NCI-H1694 treated with DMSO at 0.1 percent for 48 hours (cell line): ENCODE measurements at places on chromosomes 2 and 18.

- DNase-seq: no peak
Measured at GRCh38 chr18:25469489-25469888, 117.5 kb upstream of the ZNF521 start.

DNA sequence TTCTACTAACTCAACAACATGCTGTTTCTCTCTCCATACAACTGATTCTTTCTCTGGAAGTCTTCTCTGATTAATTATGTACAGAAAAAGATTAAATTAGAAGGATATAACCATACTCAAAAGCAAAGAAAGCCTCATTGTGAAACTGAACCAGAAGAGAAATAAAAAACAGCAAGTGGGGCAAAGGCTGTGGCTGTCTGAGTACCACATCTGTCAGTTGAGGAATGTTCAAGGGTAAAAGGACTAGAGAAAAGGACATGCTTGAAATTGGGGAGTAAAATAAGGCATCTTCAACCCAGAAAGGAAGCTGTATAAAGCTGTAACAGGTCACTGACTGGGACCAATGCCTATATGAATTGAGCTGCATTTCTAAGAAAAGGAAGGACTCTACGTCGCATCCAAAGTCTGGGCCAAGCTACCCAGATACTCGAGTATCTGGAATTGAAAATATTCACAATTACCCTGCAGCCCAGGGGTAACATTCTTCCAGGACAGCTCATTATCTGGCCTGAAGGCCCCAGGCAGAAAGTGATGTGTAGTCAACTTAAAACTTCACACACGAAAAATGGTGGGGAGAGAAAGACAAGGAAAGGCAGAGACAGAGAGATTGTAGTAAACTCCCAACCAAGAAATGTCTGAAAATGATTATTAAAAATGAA is 356.0 kb upstream of the GALNT5 start:
- DNase-seq: no peak

DNA sequence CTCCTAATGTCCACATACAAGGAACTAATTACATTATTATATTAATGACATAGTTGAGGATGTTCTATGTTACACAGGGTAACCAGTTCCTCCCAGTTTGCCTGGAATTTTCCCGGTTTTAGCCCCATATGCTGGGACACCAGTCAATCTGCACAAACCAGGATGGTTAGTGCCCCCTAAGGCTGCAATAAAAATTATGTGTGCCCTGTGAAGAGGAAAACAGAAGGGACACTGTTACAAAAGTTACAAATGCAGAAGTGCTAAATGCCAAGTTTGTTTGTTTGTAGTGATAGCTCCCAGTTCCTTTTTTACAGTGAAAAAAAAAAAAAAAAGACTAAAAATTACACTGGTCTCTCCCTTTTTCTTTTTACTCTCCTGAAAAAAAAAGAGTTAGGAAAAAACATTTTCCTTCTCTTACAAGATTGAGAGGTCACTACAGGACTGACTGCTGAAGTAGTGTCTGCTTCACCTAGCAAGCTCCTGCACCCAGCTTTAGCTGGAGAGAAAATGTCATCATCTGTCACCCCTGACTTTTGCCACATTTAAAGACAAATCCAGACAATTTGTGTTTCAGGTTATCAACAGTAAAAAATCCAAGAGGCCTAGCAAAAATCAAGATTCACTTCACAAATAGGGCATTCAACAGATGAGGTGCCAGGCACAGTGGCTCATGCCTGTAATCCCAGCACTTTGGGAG is 3.2 kb downstream of the ANKRD44 start:
- DNase-seq: no peak

DNA sequence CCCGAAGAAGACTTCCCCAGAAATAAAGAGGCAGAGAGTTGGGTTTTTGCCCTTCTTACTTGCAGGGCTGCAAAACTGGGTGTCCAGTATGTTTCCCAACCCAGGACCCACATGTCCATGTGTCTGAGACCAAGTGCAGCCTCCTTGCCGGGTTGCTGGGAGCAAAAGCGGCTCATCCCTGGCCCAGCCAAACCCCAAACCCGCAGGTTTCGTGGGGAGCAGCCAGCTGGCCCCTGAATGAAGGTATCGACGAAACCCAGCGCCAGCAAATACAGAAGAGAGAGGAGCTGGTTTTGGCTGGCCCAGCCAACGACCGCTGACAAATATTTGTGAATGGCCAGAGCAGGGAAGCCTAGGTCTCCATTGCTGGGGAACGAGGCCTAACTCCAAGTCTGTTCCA is 197.1 kb downstream of the SMAD7 start:
- no peak for DNase-seq

DNA sequence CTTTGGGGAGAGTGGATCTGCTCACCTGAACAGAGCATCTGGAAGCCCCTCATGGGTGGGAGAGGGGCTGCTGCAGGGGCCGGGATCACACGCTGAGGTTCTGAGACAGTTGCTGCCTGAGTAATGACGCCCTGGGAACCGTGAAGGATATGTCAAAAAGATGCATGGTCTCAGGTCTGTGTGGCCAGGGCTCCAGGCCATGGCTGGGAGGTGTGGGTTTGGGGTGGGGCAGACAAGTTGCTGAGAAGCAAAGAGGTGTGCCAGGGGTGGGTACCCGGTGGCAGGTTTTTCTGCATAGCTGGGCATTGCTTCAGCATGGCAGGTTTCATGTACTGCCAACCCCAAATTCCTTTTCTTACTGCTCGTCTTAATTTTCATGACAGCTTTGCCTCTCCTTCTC is 133.5 kb downstream of the RPIA start:
- DNase-seq: no peak

- DNase-seq: no peak
Measured at GRCh38 chr2:24739354-24740025, 53.7 kb downstream of the PTRHD1 start.

GRCh38 chr2:18976168-18976961 is 382.1 kb downstream of the OSR1 start:
- no peak for DNase-seq

DNA sequence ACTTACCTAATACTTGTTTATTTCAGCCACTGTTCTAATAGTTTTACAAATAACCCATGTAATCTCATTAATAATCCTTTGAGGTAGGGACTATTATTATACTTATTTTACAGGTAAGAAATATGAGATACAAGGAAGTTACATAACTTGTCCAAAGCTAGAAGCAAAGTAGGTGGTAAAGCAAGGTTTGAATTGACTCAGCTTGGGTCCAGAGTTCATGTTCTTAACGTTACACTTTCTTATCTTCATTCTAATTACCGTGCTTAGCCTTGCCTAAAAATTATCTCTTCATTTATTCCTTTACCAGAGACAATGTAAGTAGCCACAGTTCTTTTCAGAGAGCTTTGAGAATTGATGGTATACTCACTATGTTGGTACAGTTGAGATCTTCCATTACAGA is 743.6 kb downstream of the KCNJ3 start:
- DNase-seq: no peak

GRCh38 chr2:24971286-24971535 is 544 bp downstream of the DNAJC27 start:
- DNase-seq: no peak

DNA sequence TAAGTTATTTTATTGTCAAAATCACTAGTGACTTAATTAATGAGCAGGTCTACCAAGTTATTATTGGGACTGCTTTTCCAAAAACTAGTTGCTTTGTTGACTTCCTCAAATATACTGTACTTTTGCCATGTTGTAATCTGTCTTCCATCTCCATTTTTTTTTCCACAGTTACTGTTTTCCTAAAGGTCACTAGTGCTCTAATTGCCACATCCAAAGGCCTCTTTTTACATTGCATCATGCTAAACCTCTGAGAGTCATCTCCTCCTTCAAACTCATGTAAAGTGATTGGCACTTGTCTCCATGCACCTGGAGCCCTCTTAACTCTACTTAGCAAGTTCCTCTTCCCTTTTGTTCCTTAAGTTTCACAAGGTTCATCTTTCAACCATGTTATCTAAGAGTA is 11.8 kb downstream of the PMAIP1 start:
- no peak for DNase-seq

DNA sequence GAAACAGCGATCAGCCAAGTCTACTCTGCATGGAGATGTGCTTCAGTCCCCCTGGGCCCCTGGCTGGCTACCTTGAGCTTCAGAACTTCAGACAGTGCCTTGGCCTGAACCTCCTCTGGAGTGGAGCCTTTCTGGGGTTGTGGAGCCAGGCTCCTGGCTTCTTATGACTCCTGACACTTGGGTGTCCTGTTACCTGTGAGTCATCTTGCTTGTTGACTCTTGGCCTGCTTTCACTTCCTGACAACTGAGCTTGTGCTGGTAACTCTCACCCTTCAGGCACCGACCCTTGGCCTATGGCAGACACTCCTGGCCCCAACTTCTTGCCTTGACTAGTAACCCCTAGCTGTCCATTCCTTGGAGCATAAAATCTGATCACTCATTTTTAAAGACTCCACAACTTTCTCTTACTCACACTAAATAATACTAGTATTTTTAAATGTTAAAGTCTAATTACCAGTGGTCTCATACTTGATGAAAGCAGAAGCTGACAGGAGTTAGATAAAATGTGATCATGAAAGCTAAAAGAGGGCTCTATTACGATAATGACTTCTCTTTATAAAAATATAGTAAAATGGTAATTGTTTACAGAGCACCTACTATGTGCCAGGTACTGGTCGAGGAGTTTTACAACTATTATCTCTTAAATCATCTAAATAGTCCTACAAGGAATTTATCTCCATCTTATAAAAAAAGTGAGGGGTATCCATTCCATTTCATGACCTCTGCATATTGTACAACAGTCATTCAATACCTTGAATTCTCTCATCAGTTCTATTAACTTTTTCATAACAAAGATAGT is 46.3 kb upstream of the VIT start:
- no peak for DNase-seq

GRCh38 chr2:135052997-135053474 is 944 bp downstream of the RAB3GAP1 start:
- no peak for DNase-seq

DNA sequence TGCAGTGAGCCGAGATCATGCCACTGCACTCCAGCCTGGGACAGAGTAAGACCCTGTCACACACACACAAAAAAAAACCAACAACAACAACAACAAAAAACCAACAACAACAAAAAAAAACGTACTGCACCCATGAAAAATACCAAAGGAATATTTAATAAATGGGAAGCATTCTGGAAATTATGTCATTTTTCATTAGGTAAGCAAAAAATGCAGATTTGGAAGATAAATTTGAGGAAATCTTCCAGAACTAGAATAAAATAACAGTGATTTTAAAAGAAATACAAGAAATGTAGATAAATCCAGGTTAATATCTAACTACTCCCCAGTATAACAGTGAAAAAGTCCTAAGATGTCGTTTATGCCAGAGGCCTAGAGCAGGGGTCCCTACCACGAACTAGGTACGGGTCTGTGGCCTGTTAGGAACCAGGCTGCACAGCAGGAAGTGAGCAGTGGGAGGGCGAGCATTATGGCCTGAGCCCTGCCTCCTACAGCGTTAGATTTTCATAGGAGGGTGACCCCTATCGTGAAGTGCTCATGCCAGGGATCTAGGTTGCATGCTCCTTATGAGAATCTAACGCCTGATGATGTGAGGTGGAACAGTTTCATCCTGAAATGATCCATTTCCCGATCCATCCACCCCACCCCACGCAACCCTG is 21.5 kb downstream of the FAM161A start:
- no peak for DNase-seq

- DNase-seq: no peak
Measured at GRCh38 chr2:160942476-160943142, 217.6 kb upstream of the TANK start.

GRCh38 chr2:32838418-32838817 is 108.3 kb upstream of the LTBP1 start:
- DNase-seq: no peak

- peak; percentile 34 for DNase-seq
Measured at GRCh38 chr2:12014088-12014960, 267.9 kb downstream of the LPIN1 start.

GRCh38 chr2:30315391-30316063 is 84.2 kb downstream of the LBH start:
- DNase-seq: no peak

GRCh38 chr2:189854187-189854586 is 69.9 kb downstream of the PMS1 start:
- no peak for DNase-seq

- DNase-seq: no peak
Measured at GRCh38 chr2:203484266-203485112, 50.6 kb downstream of the RAPH1 start.

- no peak for DNase-seq
Measured at GRCh38 chr2:199572571-199572970, 114.8 kb upstream of the SATB2 start.

DNA sequence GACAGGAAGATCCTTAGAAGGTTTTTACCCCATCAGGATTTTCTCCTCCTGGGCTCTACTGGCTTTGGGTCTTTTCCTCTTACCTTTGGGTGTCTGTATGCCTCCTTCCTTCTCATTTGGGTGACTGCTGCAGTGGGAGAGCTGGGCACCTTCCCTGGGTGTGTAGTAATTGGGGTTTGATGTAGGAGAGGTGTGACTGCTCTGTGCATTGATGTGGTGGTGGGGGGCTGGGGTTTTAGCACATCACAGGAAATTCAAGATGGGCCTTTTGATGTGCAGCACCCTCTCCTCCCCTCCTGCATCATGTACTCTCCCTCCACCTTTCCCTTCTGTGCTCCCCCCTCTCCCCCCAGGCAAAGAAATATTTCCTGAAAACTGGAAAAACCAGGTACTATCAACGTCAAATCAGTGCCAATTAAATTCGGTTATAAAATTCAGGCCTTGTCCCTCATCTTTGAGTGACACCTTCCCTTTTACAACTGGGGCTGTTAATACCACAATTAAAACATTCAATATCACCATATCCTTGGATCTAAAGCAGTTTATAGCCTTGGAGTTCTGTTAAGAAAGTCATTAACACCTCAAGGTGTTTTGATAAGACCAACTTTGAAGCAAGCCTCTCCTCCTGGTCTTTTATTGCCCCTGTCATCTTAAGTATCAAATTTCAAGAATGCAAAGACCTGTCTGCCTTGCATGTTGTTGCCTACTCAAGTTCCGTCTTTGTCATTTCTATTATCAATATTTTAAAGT is 23.3 kb downstream of the EDAR start:
- no peak for DNase-seq

- DNase-seq: peak; percentile 93
Measured at GRCh38 chr2:130336877-130337734, 5.6 kb upstream of the IMP4 start.

DNA sequence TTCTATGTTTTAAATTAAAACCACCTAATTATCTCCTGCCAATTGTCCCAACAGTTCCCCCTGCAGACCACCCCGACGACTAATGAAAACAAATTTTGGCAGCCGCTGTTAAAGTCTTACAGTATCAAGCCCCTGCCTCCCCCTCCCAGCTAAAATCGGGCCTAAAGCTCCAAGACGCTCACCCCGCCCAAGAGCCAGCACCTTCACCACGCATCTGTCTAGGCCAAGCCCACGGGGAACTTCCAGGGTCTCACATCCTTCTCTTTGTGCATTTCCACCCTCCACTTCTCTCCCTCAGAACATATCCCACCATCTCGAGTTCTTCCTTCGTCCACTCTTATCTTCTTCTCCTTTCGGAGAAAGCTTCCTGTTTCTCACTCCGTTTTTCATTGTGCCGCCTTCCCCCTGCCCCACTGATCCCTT is 445 bp downstream of the PRPF40A start:
- DNase-seq: peak; percentile 58

GRCh38 chr2:22753476-22753875 is 631.5 kb upstream of the KLHL29 start:
- DNase-seq: peak; percentile 98
